ENCODE measurements at places on chromosomes 2 and 18. TPM values are rescaled to one million over a fixed set of nuclear protein-coding genes. Genes with fewer than 3 reads are reported as not detected.
A peak's percentile ranks its signal among the peaks of the same experiment; 100 is the strongest.

SCTR gene
- 0.10 TPM for total RNA-seq

- no peak for DNase-seq
Measured at GRCh38 chr2:15814403-15814802, 125.9 kb upstream of the MYCN start.

DNA sequence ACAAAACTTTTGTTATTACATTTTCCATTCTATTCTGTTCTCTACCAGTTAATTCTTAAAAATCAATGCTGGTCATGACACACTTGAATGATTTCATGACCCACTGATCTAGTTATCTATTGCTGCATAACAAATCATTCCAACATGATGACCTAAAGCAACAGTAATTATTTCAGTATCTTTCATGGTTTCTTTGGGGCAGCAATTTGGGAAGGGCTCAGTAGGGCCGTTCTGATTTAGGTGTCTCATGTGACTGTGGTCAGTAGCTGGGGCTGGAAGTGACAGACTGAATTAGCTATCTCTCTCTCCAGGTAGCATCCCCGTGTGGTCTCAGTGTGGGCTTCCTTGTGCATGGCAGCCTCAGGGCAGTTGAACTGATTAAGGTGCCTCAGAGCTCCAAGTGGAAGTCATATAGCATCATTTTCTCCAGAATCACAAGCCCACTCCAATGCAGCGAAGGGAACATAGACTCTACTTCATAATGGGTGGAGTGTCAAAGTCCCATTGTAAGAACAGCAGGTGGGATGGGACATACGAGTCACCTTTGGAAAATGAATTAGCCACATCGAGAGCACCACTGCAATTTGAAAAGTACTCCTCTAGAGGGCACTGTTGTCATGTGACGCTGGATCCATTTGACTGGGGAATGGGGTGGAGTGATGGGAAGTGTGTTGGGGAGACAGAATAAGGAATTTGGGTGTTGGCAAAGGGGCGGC is 39.1 kb upstream of the FAM136A start:
- peak; percentile 51 for DNase-seq

DNA sequence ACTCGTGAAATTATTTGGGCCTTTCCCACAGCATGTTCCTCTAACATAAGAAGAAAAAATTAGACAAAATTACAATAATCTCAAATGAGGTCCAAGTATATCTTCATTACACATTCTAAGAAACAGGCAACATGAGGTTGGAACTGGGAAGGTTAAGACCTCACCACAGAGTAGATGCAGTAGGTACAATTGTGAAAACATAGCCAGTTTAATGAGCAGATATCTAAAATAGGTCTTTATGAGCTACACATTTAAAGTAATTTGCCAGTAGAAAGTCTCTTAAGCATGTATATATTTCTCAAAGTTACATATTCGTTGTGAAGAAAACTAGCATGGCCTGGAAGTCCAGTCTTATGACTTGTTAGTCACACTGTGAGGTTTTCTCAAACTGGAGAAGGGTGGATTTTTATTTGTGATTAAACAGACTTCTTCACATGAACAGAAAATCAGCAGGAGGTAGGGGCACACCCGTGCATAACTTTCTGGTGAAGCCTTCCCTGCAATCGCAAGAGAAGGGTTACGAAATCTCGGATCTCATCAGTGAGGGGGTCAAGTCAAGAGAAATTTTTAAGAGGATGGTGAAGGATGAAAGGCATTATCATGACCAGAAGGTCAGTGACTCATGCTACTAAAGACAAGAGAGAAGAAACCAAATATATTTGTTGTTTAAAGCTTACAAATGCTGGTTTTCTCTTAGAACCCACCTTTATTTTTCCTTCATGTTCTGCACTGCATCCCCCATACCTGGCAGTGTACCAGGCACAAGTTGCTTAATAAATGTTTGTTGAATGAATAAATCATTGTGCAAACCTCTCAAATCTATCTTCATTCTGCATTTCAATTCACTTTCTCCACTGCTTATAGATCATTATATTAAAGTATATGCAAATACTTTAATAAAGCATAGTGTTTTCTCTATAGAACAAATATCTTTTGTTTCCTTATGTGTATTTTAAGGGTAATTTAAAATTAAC is 5.1 kb upstream of the RAB27B start:
- no peak for DNase-seq

- DNase-seq = no peak
Measured at GRCh38 chr18:74899554-74899953, 301.9 kb downstream of the ZNF407 start.

DNA sequence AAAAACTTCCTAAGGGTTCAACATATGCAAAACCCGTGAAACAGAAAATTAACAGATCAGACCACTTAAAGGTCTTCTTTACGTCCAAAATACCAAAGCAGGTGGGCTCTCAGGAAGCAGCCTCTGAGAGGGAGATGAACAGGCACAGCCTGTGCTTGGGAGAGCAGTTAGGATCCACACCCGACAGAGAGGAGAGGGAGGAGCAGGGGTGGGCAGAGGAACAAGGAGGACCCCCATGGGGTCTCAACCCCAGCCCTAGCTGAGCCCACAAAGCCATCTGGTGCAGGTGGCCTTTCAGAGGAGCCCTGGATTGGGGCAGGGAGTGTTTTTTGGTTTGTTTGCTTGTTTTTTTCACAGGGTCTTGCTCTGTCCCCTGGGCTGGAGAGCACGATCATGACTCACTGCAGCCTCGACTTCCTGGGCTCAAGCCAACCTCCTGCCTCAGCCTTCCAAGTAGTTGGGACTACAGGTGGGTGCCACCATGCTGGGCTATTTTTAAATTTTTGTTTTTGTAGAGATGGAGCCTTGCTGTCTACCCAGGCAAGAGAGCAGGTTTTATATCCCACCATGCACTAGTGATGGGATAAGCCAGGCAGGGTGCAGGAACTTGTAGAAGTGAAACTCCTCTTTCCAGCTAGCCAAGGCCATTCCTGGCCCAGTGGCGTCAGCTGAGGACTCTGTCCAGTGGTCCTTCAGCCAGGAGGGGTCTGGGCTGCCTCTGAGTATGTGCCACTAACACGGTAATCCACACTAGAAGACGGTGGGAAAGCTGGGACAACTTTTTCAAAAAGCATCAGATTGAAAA is 154.1 kb upstream of the HDAC4 start:
- DNase-seq = no peak

GRCh38 chr2:149773006-149773405 is 185.4 kb upstream of the MMADHC start:
- no peak for DNase-seq

LRRC30 gene
- not detected for total RNA-seq

FAP gene
- total RNA-seq = 0.58 TPM

INHA gene
- 0.20 TPM for total RNA-seq

DNA sequence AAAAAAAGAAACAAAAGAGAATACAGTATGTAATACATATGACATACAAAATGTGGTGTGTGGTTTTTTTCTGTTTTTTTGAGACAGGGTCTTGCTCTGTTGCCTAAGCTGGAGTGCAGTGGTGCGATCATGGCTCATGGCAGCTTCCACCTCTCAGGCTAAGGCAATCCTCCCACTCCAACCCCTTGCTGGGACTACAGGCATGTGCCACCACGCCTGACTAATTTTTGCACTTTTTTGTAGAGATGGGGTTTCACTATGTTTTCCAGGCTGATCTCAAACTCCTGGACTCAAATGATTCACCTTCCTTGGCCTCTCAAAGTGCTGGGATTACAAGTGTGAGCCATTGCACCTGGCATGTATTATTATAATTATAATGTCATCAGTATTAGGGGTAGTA is 38.9 kb downstream of the DHX57 start:
- no peak for DNase-seq

SERPINB2 gene
- not detected for total RNA-seq

- DNase-seq = no peak
Measured at GRCh38 chr2:217370391-217370790, 510.5 kb upstream of the TNP1 start.

RTP5 gene
- total RNA-seq = not detected

DNA sequence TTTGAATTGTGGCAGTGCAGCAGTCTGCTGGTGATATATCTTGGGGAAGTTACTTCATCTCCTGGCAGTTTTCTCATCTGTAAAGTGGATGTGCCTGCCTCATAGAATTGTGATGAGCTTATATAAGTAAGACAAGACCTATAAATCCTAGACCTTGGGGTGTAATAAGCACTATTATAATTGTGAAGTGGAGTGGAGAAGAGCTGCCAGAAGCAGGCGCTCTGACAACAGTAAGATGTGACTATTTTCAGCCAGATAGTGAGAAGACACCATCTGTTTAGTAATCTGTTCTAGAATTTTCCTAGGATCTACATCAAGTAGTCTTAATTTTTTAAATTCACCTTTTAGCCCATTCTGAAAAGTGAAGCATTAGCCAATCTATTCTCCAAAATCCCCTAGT is 85.6 kb upstream of the TSPYL6 start:
- DNase-seq = no peak

GRCh38 chr18:37251679-37252078 is 313.9 kb downstream of the CELF4 start:
- no peak for DNase-seq

DNA sequence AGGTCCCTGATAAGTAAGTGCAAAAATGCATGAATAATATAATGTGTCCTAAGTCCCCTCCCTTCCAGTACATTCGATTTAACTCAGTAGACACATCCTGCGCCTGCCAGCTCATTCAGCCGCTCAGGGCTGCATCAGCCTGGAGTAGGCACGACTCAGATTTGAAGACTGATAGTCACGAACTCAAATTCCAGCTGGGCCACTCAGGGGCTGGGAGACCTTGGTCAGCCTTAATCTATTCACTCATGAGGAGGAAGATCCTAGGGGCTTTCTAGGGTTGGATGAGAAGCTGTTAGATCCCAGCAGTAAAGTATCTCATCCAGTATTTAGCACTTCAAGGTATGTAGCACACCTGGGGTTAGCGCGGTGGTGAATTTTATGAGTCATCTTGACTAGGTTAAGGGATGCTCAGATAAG is 98.9 kb upstream of the ODC1 start:
- no peak for DNase-seq

PSMA8 gene
- total RNA-seq = not detected

- DNase-seq = no peak
Measured at GRCh38 chr2:20363578-20363977, 12.9 kb upstream of the PUM2 start.

DNA sequence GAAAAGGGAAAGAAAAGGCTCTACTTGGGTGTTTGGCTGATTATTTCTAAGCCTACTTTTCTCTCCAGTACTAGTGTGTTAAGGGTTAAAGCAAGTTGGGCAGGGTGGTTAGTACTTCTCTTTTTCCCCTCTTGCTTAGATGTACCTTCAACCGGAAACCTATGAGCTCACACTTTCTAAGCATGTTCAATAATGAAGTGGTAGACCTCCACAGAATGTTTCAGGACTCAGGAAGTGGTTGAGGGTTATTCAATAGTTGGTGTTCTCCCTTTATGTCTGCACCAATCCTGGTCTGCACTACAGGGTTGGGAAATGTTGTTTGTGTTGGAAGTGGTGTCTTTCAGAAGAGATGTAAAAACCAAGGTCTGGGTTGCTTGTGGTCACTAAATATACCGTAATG is 137.1 kb downstream of the ZEB2 start:
- DNase-seq = no peak

CIDEA gene
- not detected for total RNA-seq

GRCh38 chr18:46408334-46408987 is 248.6 kb downstream of the LOXHD1 start:
- no peak for DNase-seq

CPSF3 gene
- total RNA-seq = 12.0 TPM

ABCG8 gene
- 121 TPM for total RNA-seq

DNA sequence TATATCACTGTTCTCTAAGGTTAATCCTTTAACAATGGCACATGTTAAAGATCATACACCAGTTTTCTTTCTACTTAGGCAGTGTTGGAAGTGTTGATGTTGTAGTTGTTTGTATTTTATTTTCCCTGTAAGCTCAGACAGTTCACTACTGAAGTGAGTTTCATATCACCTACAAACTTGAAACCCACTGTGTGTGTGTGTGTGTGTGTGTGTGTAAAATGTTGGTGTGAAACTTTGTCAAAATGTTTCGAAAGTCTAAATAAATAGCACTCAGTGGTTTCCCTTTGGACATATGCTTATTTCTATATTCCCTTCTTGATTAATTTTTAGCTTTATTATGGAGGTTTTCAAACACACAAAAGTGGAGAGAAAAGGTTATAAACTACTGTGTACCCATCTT is 79.8 kb upstream of the CAVIN2 start:
- no peak for DNase-seq

- DNase-seq = no peak
Measured at GRCh38 chr2:11466307-11467128, 557 bp upstream of the E2F6 start.

Measured in left lobe of liver (tissue), 2 donors.